ENCODE measurements at places on chromosomes 12 and 14.
A peak's percentile ranks its signal among the peaks of the same experiment; 100 is the strongest.

DNA sequence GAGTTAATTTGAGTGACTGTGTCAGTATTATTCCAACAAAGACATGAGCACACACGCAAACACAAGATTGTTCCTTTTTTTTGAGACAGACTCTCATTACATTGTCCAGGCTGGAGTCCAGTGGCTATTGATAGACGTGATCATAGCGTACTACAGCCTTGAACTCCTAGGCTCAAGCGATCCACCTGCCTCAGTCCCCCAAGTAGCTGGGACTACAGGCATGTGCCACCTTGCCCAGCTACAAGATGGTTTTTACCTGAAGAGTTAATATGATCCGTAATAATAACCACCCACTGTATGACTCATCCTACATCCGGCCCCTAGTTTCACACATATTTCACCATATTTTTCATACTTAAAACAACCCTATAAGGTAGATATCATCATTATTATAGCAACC, 26.8 kb downstream of the BCAT1 start:
- no peak for DNase-seq

GRCh38 chr12:64566831-64567517, 43.3 kb upstream of the RASSF3 start:
- DNase-seq: no peak

- DNase-seq: no peak
Observed at GRCh38 chr12:90122681-90123080, 414.0 kb upstream of the ATP2B1 start.

GRCh38 chr14:75519826-75520728, 2.2 kb upstream of the BATF start:
- DNase-seq: no peak

GRCh38 chr12:77433799-77434198, 368.4 kb upstream of the E2F7 start:
- peak; percentile 6 for DNase-seq

- DNase-seq: no peak
Observed at GRCh38 chr12:108820707-108821406, 36.5 kb downstream of the SSH1 start.

DNA sequence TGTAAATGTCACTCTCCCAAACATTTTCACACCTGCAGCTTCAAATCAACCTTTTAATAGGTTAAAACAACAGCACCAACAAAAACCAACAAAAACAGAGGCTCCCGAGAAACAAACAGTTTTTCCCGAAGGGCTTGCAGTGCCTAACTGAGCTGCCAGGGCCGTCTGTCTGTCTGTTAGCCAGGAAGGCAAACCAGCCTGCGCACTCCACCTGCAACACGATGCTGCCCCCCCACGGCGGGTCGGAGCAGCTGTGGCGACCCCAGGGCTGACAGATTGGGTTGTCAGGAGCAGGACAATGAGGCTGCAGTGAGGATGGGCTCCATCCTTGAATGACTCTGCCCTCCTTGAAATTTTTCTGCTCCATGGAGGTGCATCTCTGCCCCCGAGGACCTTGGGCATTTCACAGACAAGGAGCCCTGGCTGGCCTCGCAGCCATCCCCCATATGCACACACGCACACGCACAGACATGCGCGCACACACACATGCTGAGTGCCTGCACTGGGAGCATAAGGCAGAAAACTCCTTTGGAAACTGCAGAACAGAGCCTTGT, 2.6 kb downstream of the RTL1 start:
- DNase-seq: peak; percentile 44

DNA sequence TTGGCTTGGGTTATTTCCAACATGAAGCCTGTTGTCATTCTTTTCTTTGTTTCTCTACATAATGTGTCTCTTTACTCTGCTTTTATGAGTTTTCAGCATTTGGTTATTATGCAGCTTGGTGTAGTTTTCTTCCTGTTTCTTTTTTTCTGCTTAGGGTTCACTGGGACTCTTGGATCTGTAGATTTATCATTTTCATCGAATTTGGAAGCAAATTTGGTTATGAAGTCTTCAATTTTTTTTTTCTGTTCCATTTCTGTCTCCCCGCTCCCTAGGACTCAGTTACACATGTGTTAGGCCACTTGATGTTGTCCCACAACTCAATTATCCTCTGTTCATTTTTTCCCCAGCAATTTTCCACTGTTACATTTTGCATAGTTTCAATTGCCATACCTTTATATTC, 13.8 kb upstream of the BEGAIN start:
- DNase-seq: no peak

- no peak for DNase-seq
Observed at GRCh38 chr12:124387528-124387911, 92.6 kb downstream of the RFLNA start.

DNA sequence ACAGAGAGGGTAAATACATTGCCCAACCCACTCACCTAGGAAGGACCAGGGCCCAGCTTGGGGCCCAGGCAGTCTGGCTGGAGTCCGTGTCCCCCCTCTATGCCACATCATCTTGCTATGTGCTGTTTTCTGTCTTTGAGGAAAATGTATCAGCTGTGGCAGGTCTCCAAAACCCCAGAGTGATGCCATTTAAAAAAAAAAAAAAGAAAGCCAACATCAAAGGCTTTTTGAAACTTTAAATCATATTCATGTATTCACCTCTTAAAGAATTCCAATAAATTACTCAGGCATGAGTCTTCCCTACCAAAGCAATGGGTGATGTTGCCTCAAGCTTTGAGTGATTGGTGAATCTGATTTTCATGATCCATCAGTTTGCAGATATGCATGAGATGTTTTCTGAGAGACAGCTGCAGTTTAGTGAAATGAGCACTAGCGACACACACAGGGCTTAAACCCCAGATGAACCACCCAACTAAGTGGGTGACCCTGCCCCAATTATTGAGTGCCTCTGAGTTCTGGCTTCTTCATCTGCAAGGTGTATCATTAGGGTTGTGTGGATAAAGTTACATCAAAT, 6.1 kb downstream of the KRT81 start:
- no peak for DNase-seq

DNA sequence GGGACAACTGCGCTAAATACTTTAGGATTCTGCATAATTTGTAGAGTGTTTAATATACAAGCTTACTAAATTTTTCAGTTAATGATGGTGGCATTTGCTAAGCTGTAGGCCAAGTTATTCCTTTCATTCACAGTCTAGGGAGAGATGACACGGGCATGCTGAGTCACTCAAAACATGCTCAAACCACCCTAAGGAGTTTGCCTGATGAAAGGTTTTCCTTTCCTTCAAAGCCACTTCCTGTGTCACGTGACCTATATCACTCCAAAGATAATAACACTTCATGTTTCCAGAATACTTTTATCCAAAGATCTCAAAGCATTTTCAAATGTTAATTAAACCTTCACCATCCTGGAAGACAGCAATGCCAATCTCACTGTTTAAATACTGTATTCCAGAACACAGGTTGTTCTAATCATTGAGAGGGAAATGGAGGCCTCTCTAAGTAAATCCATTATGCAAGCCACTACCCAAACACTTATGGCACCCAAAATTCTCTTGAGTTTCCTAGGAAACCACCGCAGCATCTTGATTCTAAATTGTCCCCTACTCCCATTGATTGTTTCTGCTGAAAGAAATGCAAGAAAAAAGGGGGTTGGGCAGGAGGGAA, 207.0 kb upstream of the CDKN3 start:
- DNase-seq: peak; percentile 89

- DNase-seq: no peak
Observed at GRCh38 chr12:53466640-53467039, 14.7 kb downstream of the PCBP2 start.

GRCh38 chr12:47066278-47067025, 13.0 kb upstream of the PCED1B start:
- no peak for DNase-seq

DNA sequence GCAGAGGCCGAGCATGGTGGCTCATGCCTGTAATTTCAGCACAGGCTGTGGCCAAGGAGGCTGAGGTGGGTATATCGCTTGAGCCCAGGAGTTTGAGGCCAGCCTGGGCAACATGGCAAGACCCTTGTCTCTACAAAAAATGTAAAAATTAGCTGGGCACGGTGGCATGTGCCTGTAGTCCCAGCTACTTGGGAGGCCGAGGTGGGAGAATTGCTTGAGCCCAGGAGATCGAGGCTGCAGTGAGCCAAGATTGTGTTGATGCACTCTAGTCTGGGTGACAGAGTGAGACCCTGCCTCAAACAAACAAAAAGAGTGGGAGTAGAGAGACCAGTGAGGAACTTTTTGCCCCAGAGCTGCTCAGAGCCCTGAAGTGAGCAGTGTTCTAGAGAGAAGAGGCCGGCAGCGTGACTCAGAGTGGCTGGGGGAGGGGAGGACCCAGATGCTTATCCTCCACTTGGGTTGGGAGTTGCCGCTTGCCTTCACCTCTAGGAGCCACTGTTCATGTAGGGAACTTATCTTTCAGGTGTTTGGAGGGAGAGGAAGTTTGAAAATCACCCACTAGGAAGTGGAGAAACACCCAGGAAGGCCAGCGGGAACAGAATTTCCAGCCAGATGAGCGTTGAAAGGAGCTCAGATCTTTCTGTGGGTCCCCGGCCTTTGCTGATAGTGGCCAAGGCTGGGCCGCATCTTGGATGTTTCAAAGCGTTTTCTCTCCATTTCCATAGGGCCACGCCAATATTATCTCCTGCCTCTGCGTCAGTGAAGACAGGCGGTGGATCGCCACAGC, 15.3 kb downstream of the CFAP251 start:
- DNase-seq: no peak

DNA sequence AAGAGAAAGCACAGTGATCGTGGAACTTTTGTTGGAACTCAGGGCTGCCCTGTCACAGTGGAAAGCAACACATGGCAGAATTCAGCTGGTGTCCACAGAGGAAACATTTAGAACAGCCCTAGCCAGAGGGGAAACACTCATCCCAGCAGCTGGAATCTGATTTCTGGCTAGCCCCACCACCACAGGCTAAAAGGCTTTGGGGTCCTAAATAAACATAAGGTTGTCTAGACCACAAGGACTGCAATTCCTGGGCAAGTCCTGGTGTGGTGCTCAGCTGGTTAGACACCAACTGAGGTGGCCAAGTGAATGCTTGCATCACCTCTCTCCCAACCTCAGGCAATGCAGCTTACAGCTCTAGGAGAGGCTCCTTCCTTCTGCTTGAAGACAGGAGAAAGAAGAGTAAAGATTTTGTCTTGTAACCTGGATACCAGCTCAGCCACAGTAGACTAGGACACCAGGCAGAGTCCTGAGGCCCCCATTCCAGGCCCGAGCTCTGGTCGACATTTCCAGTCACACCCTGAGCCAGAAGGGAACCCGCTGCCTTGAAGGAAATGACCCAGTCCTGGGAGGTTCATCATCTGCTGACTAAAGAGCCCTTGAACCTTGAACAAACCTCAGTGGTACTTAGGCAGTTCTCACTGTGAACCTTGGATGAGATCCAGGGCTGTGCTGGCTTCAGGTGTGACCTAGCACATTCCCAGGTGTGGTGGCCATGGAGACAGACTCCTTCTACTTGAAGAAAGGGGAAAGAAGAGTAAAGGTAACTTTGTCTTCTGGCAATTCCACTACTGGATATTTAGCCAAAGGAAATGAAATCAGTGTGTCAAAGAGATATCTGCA, 85.4 kb upstream of the PLXNC1 start:
- no peak for DNase-seq

DNA sequence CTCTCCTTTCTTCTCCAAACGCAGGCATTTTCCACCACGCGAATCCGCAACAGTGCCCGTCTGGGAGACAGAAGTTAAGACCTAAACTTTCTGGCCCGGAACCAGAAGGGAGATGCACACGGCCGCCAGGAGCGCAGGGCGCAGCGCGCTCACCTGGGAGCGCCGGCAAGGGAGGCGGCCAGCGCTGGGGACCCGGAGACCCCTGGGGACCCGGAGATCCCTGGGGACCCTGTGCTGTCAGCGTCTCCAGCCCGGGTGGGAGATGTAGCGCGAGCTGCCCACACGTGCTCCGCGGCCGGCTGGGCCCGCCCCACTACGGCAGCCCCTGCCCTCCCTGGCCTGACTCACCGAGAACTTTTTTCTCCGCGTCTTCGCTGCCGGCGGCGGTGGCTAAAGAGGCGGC, 620 bp downstream of the YBX3 start:
- DNase-seq: no peak

GRCh38 chr12:108349278-108349688, 10.2 kb upstream of the CMKLR1 start:
- DNase-seq: no peak

GRCh38 chr12:1054117-1054870, 63.3 kb downstream of the ERC1 start:
- DNase-seq: no peak

GRCh38 chr12:29882846-29883245, 99.1 kb upstream of the TMTC1 start:
- DNase-seq: no peak

DNA sequence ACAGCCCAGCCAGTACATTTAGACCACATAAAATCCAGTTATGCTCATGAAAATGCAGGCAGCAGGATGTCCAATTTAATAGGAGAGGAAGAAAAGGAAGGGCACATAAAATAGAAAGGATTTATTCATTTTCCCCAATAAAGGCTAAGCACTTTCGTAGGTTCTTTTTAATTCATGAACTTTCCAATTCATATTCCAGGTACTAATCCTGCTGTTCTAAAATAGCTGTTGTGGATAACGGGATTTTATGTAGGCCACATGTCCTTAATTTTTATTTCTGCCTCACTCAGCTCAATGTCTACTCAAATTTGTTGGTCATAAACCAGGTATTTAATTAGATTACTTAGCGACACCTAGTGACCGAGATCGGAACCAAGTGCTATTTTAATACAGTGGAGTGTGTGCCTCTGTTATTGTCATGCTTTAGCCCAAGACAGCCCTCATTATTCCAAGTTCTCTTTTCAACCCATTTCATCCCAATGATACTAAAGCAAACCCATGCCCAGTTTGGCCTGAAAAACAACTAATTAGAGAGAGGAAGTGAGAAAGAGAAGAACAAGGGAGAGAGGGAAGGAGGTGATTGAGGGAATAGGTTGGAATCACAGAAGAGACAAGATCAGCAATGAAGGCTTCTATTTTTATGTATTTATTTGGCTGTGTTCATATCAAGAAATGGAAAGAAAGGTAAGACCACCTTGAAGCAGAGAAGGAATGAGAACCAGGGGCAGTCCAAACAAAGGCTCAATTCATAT, 45.9 kb upstream of the IFNG-AS1 start:
- peak; percentile 61 for DNase-seq

GRCh38 chr12:26744697-26745440, 88.1 kb downstream of the ITPR2 start:
- DNase-seq: no peak

DNA sequence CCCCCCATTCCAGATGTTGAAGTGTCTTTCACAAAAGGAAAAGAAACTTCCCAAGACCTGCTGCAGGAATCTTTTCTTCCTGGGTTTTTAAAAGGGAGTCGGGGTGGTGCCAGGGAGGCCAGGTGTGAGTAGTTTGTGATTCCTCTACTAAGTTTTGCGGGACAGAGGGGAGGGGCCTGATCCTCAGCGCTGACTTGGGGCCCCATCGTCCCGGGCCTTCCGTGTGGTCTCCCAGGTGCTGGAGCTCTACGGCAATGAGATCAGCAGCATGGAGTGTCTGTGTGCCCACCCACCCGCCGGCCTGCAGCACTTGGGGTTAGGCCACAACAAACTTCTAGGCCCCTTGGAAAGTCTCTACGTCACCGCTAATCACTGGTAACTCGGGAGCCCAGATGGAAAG, 4.5 kb downstream of the LRRC43 start:
- no peak for DNase-seq

- peak; percentile 61 for DNase-seq
Observed at GRCh38 chr14:56004786-56005185, 113.4 kb upstream of the PELI2 start.

GRCh38 chr14:105142651-105143450, 25.7 kb downstream of the JAG2 start:
- no peak for DNase-seq

Data from H4 (cell line).